ENCODE measurements at places on chromosomes 3 and 15. TPM values are rescaled to one million over a fixed set of nuclear protein-coding genes. Genes with fewer than 3 reads are reported as not detected.

Gene TEX9
- total RNA-seq, result 37.7 TPM

Gene CALML4
- 6.8 TPM for total RNA-seq

Gene GRK7
- 0.31 TPM for total RNA-seq

Gene USP19
- total RNA-seq, result 82.7 TPM

Gene MUC20
- 16.2 TPM for total RNA-seq

Gene PLA2G4D
- total RNA-seq, result 0.43 TPM

Gene CCDC54
- 33.9 TPM for total RNA-seq

Gene SPINK8
- not detected for total RNA-seq

Gene FANCD2OS
- total RNA-seq, result 25.8 TPM

Gene RTP4
- 2.0 TPM for total RNA-seq

Gene SOX14
- not detected for total RNA-seq

Gene FURIN
- total RNA-seq, result 23.1 TPM

Gene COL6A6
- total RNA-seq, result 1.3 TPM

Gene TF
- total RNA-seq, result 60.2 TPM

Gene MCF2L2
- 14.6 TPM for total RNA-seq

Gene CKMT1B
- 0.56 TPM for total RNA-seq

Gene KIF7
- total RNA-seq, result 7.6 TPM
